HS-27A (cell line): ENCODE measurements at places on chromosomes 1 and 21.
A peak's percentile ranks its signal among the peaks of the same experiment; 100 is the strongest.

- peak; percentile 4 for DNase-seq
Observed at GRCh38 chr1:153447498-153448170, 12.8 kb downstream of the S100A7 start.

GRCh38 chr1:22171951-22172715, 29.2 kb upstream of the WNT4 start:
- DNase-seq, result no peak

DNA sequence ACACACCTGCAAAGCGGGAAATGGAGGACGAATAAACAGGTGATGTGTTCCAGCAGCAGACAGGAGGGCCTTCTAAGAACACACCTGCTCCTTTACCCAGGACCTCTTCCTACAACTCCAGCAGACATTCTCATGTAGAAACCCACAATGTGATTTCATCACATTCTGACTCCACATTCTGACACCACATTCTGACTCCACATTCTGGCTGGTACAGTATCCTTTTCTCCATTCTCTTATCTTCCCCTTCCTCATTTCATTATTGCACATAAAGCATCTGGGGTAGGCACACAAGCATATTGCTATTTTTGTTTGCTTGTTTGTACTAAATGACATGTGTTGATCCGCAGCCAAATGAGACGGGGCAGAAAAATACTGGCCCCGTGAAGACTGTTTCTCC, 3.6 kb upstream of the ZNF124 start:
- no peak for DNase-seq

- DNase-seq, result peak; percentile 29
Observed at GRCh38 chr21:19523746-19524145, 1120.2 kb upstream of the TMPRSS15 start.

DNA sequence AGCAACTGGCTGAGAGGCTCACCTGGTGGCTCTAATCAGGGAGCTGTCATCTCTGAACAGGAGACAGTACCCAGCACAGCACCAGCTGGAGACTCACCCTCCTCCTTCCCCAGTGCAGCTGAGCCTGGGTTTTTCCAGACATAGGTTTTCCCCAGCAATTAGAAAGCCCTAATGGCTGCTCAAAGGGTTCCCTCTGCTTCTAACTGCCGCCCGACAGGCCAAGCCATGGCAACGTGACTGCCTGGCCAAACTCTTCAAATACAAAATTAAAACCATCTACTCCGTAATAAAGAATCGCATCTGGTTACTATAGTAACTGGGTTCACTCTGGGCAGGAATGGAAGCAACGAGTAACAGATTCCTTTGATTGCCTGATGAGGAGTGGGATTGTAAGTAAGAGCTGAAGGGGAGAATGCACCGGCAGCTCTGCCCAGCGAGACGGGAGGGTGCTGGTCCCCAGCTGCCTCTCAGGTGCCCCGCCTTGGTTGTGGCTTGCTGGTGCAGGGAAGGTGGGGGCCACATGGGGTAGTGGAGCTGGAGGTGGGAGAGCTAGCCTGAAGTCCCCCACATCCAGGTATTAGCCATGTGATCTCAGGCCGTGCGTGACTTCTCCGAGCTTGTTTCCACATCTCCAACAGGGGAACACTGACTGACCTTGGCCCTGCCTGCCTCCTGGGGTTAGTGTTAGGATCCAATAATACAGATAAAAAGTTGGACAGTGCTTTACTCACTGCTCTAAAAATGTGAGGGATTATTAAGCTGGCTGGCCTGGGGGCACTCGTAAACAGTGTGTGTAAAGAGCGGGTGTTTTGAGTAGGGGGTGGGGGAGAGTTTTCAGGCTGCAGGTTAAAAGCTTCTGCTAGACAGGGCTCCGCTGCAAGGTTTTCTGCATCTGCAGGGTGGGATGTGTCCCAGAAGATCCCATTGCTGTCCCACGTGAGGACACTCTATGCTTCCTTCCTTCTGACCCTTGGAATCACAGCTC, 94.2 kb downstream of the KCNN3 start:
- DNase-seq, result no peak

GRCh38 chr1:17278996-17279830, 28.8 kb upstream of the PADI4 start:
- no peak for DNase-seq

GRCh38 chr1:228736844-228737445, 1.7 kb downstream of the RHOU start:
- no peak for DNase-seq

GRCh38 chr21:37392441-37392840, 25.9 kb downstream of the DYRK1A start:
- no peak for DNase-seq

DNA sequence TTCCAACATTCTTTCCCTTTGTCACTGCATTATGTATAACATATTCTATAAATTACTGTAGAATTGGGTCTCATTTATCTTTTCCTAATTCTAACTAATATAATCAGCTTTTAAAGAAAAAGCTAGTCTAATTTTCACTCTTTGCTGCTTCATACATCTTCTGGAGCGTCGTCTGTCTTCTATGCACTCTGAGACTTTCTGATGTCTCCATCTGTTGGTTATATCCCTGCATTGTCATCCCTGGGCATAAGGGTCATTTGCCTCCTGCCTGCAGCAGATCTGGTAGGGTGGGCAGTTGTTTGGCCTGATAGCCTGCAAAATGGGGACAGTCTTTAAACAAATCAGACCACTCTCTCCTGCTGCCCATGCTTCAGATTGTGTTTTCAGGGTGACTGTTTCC, 40.8 kb upstream of the DYNLT5 start:
- no peak for DNase-seq

DNA sequence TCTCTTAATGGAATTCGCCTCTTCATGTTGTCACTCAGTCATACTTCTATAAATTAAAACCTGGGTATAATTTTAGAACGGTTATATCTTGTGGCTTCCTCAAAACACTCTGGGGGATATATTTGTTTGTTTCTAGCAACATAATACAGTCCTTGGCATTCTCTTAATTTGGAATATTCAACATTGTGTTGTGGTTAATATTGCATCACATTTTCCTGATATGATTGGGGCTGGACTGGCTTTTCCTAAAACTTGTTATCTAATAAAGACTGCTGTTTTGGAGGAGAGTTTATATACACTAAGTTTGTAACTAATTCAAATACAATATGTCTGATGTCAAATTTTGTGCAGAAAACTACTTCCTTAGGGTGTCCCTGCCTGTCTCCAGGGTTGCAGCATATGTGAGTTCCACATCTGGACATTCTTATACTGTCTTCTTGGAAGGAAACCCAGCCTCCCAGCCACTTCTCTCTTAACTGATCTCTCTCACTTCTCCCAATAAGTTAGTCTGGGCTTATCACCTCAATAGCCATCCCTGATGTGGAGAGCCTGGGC, 892.6 kb downstream of the MRPL39 start:
- no peak for DNase-seq

GRCh38 chr21:34073749-34074282, 438 bp downstream of the MRPS6 start:
- no peak for DNase-seq

GRCh38 chr1:53626616-53627015, 112.3 kb downstream of the GLIS1 start:
- DNase-seq, result no peak

GRCh38 chr1:35745124-35745730, 24.6 kb downstream of the CLSPN start:
- no peak for DNase-seq

DNA sequence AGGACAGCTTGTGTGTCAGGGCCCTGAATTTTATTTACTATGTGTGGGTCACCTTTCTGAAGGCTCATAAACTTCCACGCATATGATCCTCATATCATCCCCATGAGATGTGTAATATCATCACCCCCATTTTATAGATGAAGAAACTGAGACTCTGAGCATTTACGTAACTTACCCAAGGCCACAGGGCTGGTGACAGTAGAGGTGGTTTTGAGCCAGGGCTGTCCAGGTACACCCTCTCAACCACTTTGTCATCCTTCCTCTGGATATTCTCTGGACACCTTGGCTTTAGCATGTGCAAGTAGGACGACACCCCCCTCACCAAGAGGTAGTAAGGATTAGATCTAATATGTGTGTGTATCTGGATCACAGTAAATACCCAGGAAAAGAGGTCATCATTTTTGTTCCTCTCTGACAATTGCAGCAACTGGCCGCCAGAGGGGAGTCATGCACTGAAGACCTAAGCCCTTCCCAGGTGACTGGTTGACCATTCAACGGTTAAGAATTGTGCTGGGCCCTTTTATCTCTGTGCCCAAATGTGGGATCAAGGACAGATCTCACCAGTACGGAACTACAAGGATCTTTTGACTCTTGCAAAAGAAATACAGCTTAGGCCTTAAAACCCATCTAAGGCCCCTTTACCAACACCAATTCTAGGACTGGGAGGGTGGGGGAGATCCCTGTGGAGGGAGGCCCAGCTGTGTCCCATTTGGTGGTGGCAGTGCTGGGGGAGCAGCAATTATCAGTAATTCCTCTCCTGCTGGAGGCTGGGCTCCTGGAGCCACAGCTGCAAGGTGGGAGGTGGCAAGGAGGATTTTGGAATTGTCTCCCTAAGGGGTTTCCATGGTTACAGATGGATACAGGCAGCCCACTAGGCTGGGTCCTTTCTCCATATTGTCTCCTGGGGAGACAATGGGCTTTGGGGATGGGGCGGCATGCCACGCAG, 13.7 kb upstream of the E2F2 start:
- DNase-seq, result peak; percentile 72

DNA sequence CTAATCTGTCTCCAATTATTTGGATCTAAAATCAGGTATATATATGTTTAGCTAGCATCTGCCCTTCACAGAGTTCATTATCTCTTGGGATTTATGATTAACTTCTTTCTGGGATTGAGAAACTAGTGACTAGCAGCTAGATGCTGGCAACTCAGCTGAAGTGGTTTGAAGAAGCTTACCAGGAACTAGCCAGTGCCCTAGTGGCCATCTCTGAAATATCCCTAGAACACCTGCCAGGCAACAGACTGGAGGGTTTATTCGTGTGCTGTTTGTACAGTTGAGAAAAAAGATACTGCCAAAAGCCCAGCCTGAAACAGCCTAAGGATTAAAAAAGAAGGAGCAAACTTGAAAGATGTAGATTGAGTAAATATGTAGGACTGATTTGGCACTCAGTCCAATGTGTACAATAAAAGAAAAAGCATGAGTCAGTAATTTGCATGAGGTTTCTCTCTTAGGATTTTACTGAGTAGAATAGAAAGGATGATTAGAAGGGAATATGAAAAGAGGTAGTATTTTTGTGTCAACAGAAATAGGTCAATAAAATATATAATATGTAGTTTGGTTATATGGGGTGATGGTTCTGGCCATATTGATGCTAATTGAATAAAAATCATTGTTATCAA, 1144.6 kb upstream of the ADGRL2 start:
- no peak for DNase-seq

- DNase-seq, result no peak
Observed at GRCh38 chr1:240709676-240710075, 97.7 kb upstream of the GREM2 start.
